Type B pancreatic cell (in vitro differentiated cells): ENCODE measurements at places on chromosomes 7 and 10.

DNA sequence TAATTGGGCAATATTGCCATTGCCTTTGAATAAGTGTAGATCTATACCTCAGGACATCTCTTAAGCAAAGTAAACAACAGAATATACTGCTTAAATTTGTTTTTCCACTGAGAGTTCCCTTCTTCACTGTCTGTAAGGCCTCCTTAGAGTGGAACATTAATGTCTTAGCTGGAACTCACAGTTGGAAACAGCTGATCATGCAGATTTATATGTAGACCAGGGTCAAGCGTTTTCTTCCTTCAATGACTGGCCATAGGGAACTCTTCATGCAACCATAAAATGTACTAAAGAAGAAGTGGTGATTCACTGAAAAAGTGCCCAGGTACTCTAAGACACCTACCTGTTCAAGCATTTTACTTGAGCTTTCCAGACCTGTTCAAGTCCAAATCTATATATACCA lies 18.3 kb upstream of the TBX20 start:
- DNase-seq = no peak

- DNase-seq = no peak
Observed at GRCh38 chr10:125683063-125683462, at the start of gene TEX36. TSS of gene TEX36 (minus strand) at chr10:125683163. CDS start at chr10:125682989, 174 bp downstream.

DNA sequence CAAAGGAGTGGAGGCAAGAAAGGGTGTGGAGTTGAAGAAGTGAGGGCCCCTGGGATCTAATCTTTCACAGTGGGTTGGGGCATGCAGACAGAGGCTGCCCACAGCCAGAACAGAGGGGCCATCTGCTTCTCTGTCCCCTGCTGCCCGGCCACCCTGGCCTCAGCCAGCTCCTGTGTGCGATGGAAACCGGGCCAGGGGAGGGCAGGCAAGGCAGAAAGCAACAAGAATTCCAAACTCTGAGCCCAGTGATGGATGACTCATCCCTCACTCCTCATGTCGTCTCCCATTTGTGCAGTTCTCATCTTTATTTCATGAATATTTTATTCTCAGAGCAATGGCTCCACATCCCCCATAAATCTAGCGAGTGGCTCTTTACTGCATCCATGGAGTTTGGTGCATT lies 757.1 kb downstream of the GRID1 start:
- no peak for DNase-seq

- DNase-seq = peak; percentile 56
Observed at GRCh38 chr10:124296121-124296812, 122.5 kb downstream of the OAT start.

GRCh38 chr10:79081353-79082034 lies 12.7 kb downstream of the ZMIZ1 start:
- DNase-seq = no peak

DNA sequence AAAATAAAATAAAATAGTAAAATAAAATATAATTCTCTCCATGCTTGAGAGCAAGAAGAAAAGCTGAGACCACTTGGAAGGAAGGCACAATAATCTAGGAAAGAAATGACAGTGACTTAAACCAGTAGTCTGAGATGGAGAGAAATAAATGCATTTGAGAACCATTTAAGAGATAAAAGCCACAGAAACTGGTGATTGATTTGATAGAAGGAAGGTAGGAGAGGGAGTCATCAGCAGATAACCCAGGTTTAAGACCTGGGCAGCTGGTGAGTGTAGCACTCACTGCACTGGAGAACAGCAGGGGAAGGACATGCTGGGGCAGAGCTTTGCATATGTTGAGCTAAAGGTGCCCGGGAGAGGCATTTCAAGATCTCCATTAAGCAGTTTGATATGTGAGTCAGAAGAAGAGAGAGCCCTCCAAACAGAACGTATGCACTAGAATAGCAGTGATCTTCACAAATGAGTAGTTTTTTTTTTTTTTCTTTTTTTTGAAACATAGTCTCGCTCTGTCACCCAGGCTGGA lies 268.0 kb downstream of the DYNC1I1 start:
- DNase-seq = no peak

DNA sequence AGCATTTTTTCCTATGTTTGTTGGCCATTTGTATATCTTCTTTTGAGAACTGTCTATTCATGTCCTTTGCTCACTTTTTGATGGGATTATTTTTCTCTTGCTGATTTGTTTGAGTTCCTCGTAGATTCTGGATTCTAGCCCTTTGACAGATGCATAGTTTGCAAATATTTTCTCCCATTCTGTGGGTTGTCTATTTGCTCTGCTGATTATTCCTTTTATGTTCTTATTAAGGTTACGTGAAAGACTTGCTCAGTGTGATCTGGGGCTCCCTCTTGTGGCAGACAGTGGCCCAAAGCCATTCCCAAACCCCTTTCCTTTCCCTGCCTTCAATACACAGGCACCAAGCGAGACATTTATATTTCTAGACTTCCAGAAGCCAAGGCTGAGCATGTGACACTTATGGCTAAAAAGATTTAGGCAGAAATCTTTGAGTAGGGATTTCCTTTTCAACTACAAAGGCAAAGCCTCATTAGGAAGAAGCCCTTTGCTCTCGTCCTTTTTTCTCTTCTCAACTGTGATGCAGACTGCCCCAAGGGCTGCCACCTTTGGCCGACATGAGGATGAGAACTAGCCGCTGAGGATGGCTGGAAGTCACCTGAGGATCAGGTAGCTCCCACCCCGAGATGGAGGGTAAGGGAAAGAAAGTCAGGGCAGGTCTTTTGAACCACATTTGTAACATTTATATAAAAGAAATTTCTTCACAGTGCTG lies 23.6 kb downstream of the ST8SIA6 start:
- peak; percentile 74 for DNase-seq

DNA sequence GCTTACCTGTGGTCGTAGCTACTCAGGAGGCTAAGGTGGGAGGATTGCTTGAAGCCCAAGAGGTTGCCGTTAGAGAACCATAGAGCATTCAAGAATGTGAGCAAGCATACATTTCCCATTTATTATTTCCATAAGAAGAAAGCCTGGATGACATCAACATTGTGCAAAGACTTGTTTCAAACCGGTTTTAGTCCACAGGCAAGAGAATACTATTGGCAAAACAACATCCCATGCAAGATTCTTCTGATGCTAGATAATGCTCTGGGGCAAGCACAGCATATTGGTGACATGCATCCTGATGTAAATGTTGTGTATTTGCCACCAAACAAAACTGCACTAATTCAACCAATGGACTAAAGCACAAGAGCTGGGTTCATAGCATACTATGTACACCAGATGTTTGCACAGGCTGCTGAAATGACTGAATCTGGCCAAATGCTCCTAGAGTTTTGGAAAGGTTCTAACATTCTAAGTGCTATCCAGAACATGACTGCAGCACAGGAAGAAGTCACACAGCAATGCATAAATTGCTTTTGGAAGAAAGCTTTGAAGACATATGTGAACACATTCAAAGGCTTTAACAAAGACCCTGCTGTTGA lies 42.6 kb downstream of the OTUD1 start:
- no peak for DNase-seq

GRCh38 chr7:134692344-134692705 lies 45.7 kb downstream of the BPGM start:
- no peak for DNase-seq

- DNase-seq = no peak
Observed at GRCh38 chr7:137040745-137041144, 172.3 kb downstream of the CHRM2 start.

- DNase-seq = no peak
Observed at GRCh38 chr7:95585426-95585789, 10.9 kb downstream of the PDK4 start.

- no peak for DNase-seq
Observed at GRCh38 chr7:132424277-132424676, 152.0 kb downstream of the PLXNA4 start.

DNA sequence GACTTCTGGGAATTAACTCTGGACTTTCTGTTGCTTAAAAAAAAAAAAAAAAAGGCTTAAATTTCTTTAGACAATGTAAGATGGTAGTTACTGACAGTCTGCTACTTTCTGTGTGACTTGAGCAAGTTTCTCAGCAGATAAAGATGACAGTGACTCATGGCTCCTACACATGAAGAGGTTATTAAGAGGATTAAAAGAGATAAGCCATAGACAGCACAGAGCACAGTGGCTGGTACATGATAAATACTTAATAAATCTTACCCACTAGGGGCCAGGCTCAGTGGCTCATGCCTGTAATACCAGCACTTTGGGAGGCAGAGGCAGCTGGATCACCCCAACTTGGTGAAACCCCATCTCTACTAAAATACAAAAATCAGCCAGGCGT lies 174.8 kb downstream of the JAZF1 start:
- DNase-seq = no peak

- DNase-seq = no peak
Observed at GRCh38 chr10:113071446-113071845, 121.4 kb downstream of the TCF7L2 start.

DNA sequence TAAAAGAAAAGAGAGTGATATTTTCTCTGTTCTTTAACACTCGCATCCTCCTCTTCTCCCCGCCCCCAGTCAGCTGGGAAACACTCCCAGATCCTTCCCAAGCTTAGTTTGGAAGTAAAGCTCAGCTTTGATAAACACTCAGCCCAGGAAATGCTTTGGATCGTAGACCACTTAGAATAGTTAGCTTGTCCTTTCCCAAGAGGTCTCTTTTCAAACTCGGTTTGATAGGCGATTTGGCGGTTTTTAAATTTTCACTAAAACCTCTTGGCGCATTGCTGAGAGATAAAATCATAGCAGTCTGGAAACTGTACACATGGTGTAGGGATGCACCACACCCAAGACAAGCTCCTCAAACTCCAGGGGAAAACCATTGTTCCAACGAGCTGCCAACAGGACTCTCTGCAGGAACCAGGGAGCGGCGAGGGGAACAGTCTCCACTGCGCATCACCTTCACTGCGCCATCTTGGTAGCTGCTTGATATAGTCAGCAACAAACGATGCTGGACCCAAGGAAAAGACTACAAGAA lies 22.3 kb downstream of the SMURF1 start:
- no peak for DNase-seq

GRCh38 chr10:13882119-13882711 lies 295.4 kb downstream of the PRPF18 start:
- no peak for DNase-seq

DNA sequence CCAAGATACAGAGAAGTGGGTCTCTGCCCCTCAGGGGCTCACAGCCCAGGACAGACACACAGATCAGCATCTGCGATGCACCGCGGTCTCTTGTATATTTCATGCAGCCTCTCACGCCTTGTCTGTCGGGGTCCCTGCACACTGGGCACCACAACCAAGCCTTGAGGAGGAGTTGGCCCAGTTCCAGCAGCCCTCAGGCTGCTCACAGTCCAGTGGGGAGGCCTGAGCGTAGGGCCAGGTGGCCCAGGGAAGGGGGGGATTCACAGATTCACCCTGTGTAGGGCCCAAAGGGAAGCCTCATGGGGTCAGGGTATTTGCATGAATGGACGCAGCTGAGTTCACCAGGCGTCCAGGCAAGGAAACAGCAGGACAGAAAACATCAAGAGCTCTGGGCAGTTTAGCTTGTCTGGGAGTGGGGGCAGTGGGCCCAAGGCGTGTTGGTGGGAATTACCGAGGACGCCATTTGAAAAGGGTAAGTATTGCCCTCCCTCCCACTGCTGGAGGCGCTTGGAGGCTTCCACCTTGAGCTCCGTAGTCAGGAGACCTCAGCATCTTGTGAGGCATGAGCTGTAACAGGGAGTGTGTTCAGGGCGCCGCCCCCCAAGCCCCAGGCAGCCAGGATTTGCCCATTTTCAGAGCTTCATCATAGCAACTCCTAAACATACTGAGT lies 129.1 kb upstream of the CHST15 start:
- DNase-seq = no peak
